ENCODE measurements at places on chromosomes 6 and 20. TPM values are rescaled to one million over a fixed set of nuclear protein-coding genes. Genes with fewer than 3 reads are reported as not detected.

The CTCFL gene
- total RNA-seq = 0.06 TPM

The BHLHE23 gene
- not detected for total RNA-seq

The IL20RA gene
- total RNA-seq = 0.02 TPM

The WFDC6 gene
- total RNA-seq = not detected

The SLC4A11 gene
- total RNA-seq = 7.5 TPM

The RSPH4A gene
- total RNA-seq = 0.16 TPM

The GJA1 gene
- total RNA-seq = 74.7 TPM

The HS3ST5 gene
- not detected for total RNA-seq

The FGD2 gene
- total RNA-seq = not detected

The HTR1E gene
- not detected for total RNA-seq

The RAB32 gene
- total RNA-seq = 46.0 TPM

Data from A549 treated with CORT108297 at 1 μM for 4 hours (cell line).